T-helper 22 cell (primary cell): ENCODE measurements at places on chromosomes 2 and 18.

DNA sequence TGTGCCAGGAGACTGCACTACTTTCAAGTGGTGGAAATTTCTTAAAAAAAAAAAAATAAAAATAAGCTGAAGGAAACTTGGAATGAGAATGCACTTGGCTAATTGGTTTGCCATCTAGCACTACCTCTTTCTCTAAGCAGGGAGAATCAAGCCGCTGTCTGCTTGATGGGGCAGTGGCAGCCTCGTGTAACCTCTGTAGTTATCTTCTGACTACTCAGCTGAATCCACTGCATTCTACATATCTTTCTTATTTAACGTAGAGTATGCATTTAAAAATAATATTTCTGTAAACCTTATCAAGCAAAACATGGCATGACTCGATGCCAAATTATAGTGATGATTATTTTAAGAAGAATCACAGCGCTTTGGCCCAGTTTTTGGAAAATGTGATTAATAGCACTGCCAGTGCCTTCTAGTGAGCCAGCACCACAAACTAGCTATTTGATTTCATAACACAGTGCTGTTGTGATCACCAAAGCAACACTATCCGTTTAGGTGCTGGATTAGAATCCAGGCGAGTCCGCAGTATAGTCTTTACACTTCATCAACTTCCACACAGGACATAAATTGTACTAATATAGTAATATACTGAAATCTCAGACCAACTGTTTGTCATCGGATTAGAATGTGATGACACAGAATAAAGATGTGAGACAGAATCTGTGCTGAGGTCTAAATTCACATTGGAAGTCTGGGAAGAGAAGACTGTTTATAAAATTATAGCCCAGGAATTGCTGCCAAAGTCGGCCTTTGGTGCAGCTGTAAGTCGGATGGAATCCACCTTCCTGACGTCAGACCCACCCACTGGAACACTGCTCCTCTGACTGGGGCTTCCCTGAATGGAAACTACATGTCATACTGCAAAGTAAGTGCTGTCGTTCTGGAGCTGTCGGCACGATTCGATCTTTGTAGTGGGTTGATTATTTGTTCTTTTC is 136.5 kb upstream of the ETAA1 start:
- no peak for DNase-seq

GRCh38 chr2:9178904-9179571 is 27.6 kb upstream of the ASAP2 start:
- DNase-seq: no peak

- DNase-seq: no peak
These were observed 36.7 kb downstream of the EMX1 start for GRCh38 chr2:72953976-72954375.

DNA sequence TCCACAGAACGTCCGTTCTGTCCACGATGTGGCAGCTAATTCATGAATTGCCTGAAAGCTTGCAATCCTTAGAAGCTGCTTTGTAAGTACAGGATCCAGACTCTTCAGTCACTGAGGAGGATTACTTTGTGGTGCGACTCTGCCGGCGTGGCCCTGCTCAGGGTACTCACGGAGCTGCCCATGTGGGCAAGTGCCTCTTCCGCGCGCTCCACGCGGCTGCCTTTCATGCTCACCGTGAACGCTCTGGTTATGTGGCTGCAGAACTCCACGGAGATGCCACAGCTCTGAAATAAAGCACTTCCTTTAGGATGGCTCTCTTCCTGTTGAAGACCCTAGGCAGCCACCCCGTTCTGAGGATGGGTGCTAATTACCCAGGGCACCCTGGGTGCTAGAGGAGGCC is 31.0 kb downstream of the RMC1 start:
- no peak for DNase-seq

DNA sequence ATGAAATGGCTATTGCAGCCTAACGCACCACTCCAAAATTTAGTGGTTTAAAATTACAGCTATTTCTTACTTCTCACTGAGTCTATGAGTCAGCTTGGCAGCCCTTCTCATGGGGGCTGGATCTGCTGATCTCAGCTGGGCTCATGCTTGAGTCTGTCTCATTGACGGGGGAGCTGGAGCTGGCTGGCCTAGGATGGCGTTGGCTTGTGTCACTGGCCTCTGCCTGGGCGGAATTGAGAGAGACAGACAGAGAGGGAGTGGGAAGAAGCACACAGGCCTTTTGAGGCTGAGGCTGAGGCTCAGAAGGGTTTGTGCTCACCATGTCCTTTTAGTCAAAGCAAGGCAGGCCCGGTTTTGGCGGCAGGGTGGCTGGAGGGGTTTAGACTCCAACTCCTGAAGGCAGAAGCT is 412.1 kb upstream of the MYT1L start:
- no peak for DNase-seq

GRCh38 chr2:48714245-48714644 is 41.3 kb downstream of the LHCGR start:
- DNase-seq: no peak

DNA sequence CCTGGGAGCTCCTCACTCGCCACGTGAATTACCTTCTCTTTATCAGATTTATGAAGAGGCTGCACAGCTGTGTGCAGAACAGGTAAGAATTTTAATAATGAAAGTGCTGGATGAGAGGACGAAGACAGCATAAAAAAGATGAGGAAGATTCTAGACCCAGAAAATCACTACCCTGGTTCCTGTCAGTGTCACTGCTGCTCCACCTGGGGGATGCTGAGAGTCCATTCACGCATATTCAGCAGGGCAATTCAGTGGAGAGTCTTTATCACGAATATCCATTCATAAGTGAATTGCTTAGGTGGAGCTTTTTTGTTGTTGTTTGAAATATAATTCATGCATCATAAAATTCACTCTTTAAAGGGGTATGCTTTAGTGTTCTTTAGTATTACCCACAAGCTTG is 52.0 kb downstream of the MRPL33 start:
- DNase-seq: no peak

- DNase-seq: no peak
These were observed 46.6 kb downstream of the PAX8 start for GRCh38 chr2:113232123-113232522.

DNA sequence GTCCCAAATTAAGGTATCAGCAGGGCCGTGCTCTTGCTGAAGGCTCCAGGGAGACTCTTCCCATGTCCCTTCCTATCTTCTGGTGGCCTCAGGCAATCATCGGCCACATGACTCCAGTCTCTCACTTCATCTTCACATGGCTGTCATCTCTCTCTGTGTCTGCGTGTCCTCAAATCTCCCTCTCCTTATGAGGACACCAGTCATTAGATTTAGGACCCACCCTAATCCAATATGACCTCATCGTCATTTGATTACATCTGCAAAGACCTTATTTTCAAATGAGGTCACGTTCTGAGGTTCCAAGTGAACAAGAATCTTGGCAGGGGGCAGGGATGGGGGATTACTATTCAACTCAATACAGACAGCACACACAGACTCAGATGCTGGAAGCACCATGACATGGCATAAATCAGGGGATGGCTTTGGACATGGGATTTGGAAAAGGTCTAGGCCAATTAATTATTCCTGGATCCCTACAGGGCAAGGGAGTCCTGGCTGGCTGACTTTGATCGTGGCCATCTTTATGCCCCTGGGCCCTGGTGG is 210.0 kb upstream of the SKOR2 start:
- no peak for DNase-seq

DNA sequence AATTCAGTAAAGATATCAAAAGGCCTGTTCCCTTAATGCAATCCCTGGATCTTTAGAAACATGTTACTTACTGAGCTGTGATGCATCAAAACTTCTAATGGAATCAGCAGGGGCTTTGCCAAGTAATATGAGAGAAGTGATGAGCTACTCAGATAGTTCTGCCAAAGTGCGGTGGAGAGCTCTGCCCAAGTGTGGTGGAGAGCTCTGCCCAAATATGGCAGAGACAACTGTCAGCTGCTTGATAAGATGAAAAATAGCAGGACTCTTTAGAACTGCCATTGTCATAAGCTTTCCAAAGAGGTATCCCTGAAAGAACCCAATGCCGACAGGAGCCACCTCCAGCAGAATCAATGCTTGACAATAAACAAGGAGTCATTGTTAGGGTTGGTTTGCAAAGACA is 167.9 kb upstream of the SLC39A10 start:
- no peak for DNase-seq

DNA sequence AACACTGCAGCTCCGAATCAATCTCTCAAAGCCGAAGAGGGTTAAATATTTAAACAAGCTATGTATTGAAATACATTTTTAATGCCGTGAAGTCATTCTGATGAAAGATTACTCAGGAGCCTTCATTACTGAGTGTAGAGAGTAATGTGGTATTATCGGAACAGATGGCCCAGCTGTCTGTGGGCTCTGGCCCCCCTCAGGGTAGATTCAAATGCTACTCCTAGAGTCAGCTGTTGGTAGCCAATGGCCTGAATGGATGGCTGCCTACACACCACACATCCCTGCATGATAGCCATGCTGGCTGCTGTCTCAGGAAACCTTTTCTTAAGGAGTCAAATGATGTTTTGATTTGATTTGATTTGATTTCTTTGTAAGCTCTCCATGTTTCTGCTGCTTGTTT is 732.3 kb upstream of the CELF4 start:
- no peak for DNase-seq

- no peak for DNase-seq
These were observed 816.2 kb downstream of the NRXN1 start for GRCh38 chr2:50215736-50216135.

GRCh38 chr18:47409519-47409918 is 158.1 kb upstream of the SKOR2 start:
- DNase-seq: no peak

GRCh38 chr2:131056932-131057287 is 36.4 kb downstream of the FAM168B start:
- DNase-seq: no peak

- no peak for DNase-seq
These were observed 110.6 kb upstream of the FHL2 start for GRCh38 chr2:105509269-105510086.

DNA sequence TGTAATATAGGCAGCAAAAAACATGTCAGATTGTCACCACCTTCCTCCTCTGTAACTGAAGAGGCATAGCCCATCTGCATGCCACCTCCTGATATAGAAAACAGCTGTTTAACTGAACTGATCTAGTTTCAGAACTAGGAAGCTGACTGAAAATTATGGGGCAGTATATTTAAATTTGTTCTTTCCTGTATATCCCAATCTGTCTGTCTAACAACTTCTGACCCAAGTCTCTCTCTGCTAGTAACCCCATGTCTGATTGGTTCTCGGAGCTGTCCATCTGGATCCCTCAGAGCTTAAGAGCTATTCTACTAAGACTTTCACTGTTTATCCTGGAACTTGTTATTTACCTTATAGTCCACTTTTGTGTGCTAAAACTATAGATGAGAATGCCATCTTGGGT is 68.2 kb upstream of the SLC35G4 start:
- DNase-seq: no peak

GRCh38 chr2:179341152-179341866 is 76.7 kb upstream of the SESTD1 start:
- DNase-seq: no peak

- no peak for DNase-seq
These were observed 47.6 kb downstream of the STK17B start for GRCh38 chr2:196123679-196124373.

DNA sequence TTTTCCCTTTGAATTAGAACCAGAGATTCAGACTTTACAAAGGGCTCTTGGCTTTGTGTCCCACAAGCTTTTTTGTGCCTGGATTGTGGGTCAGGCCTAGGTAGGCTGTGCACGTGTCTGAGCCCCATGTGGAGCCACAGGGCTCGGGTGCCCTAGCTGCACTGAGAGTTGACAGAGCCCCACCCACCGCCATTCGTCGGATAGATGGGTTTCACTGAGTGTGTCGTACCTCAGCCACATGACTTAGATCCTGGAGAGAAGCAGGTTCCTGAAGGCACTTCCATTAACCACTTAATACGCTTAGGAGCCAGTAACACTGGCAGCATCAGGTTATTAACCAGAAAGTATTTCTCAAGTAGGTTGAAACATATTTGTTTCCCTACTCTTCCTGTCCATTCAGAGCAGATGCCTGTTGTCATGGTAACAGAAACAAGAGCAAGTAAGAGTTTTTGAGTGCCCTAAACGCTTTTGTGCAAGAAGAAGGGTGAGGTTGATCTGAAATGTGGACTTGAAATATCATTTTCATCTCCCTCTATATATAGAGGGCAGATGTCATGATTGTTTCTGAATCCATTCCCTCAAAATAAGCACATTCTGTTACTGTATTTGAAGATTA is 30.0 kb downstream of the ADCYAP1 start:
- no peak for DNase-seq

DNA sequence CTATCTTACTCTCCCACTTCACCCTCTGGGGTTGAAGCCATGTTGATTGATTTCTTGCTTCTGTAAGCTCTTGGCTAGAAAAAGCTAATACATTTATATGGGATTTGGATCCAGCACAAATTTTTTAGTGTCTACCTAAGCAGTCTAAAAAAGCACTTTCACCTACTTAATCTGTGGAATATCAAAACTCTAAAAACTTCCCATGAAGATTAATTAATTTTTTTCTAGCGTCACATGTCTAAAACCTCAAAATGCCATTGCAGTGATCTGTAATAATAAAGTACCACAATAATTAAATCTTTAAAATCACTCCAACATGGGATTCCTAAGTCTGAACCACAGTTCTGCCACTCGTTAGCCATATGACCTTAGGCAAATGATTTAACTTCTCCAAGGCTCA is 180.1 kb downstream of the EN1 start:
- no peak for DNase-seq

DNA sequence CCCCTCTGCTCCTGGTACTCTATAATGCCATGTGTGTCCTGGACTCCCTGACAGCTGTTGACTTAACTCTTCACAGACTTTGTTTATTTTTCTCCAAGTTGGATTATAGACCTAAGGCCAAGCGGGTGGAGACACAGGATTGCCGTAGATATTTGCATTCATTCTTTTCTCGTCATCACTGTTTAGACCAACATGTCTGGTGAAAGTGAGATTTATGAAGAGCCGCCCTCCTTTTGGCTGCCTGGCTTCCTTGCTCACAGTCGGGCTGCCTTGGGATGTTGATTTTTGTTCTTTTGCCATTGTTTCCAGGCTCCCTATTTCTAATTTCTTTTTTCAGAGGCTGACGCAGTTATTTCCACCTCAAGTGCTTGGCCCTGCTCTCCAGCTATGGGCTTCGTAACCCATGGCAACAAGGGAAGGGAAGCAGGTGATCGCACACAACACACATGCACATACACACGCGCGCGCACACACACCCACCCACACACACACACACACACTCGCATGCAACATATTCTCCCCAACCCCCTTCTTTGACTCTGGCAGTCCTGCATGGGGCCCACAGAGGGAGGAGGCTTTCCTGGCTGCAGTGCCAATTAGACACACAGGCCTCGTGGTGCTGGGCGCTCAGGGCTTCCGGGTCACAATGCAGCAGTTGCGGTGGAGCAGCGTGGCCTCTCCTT is 296.5 kb downstream of the MTX2 start:
- no peak for DNase-seq

GRCh38 chr2:155372969-155373368 is 674.5 kb downstream of the KCNJ3 start:
- DNase-seq: no peak
